ENCODE measurements at places on chromosomes 13 and 19. TPM values are rescaled to one million over a fixed set of nuclear protein-coding genes. Genes with fewer than 3 reads are reported as not detected.

Gene CLC
- not detected for total RNA-seq

Gene C1QTNF9B
- total RNA-seq = not detected

DNA sequence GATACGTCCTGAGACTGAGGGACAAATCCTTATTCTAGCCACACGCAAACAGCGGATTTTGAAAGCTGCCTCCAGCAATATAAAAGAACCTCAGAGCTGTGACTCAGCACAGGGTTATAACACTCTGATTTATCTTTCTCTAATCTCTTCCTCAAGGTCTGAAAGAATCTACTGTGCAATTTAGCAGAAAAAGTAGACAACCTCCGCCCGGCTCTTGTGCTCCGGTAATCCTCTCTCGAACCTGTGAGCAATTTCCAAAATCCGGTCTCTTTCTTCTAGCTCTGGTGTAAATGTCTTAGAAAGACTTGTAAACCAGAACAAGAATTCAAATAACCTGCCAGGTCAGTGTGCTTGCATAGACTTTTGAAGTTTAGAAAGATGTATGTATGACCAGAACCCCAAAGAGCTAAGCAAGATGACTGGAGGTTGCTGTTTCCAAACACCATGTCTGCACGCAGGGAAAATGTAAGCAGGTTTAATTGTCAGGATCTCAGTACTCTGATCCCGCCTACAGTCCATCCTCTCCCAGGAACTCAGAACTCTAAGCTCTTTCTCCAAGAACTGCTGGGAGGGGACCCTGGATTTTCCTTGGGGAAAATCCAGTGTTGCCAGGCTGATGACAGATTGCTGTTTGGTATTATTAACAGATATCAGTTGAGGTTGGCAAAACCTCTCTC lies 338.1 kb downstream of the RFC3 start:
- DNase-seq = no peak

DNA sequence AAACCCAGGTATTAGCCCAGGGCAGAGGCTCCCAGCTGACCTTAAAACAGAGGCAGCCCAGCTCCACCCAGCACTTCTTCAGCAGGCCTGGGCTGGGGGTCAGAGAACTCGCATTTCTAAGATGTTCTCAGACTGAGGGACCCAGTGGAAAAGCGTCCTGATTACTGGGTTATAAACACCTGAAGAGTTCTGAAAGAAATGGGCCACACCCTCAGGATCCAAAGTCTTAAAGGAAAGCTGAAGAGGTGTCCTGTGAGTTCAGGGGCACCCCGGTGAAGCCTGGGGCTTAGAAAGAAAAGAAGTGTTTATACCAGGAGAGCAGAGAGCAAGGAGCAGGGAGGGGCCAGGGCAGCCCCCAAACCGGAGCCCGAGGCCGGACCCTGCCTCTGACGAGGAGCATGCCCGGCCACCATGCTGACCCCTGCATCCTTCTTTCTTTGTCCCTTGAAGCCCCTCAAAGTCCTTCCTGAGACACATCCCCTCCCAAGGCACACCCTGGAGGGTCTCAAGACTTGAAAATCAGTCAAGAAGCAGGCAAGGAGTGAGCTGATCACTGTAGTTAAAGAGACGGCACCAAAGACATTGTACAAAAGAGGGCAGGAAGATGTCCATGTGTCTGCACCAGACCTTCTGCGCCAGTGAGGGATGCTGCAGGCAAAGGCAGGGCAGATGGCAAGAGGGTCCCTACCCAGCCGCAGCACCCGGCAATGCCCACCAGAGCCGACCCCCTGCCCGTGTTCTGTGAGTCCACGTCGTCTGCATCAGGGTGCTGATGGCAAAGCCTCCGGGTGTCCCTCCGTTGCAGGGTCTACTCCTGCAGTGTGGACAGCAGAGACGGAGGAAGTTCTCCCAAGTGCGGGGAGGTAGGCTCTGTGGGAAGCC lies 10.6 kb upstream of the RAB20 start:
- DNase-seq = no peak

- no peak for DNase-seq
These were observed 14.3 kb downstream of the ACTL9 start for GRCh38 chr19:8684001-8684902.

DNA sequence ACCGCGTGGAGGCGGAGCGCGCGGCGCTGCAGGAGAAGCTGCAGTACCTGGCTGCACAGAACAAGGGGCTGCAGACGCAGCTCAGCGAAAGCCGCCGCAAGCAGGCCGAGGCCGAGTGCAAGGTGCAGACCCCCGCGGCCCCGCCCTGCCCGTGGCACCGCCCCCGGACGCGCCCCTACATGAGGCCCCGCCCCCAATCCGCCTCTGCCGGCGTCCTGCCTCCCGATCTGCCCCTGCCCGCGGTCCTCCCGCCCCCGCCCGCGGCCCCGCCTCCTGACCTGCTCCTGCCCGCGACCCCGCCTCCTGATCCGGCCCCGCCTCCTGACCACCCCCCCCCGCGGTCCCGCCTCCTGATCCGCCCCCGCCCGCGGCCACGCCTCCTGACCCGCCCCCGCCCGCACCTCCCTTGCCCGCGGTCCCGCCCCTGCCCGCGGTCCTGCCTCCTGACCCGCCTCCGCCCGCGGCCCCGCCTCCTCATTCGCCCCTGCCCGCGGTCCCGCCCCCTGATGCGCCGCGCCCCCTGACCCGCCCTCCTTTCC lies 11.7 kb downstream of the PRR36 start:
- DNase-seq = peak; percentile 100

DNA sequence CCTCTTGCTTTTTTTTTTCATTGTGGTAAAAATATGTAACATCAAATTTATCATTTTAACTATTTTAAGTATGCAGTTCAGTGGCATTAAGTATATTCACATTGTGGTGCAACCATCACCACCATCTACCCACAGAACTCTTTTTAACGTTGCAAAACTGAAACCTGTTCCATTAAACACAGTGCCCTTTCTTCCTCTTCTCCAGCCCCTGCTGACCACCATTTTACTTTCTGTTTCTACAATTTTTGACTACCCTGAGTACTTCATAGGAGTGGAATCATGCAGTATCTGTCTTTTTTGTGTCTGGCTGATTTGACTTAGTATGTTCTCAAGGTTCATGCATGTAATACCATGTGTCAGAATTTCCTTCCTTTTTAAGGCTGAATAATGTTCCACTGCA lies 153.1 kb downstream of the FGF9 start:
- DNase-seq = no peak

All from H7 (cell line).